ENCODE measurements at places on chromosomes 4 and X.

- no peak for DNase-seq
Observed at GRCh38 chrX:103495786-103496185, 23.5 kb downstream of the RAB40A start.

DNA sequence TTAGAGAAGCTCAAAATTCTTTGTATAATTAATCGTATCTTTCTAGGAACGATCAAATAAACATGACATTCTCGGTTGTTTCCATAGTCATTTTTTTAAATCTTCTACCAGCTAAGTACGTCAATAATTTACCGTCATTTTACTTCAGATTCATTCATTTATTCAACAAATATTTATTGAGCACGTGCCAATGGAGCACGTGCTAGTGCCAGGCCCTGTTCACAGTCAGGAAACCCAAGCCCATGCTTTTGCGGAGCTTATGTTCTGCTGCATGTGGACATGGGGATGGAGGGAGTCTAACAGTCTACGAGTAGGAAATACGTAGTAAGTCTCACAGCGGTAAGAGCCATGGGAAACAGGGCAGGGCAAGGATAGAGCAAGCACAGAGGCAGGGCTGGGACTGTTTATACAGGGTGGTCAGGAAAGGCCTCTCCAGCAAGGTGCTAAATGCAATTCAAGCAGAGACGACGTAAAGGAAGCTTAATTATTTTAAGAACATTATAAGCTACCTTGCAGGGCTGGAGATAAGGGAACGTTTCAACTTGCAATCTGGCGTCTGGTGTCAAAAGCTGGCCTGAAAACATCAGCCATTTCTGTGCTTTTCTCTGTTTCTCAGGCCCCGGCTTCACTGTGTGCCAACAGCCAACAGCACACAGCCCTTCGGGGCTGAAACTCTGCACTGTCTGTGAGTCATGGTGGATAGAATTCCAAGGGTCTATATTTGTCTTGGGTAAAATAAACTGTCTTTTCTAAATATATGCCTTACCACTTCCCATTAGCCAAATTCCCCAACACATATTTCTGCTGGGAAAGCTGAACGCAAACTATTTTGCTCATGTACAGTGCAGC, 517.1 kb upstream of the ZFP42 start:
- DNase-seq, result no peak

DNA sequence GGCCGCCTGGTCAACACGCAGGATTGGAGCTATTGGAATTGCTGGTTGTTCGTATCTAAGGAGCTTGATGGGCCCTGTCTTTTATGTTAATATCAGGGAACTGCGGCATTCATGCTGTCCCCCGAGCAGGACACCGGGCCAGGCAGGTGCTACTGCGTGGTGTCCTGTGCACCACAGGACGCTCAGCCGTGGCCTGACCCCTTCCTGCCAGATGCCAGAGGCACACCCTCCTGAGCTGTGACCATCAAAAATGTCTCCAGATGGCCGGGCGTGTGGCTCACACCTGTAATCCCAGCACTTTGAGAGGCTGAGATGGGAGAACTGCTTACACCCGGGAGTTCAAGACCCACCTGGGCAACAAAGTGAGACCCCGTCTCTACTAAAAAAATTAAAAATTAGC, 32.1 kb downstream of the ABLIM2 start:
- no peak for DNase-seq

DNA sequence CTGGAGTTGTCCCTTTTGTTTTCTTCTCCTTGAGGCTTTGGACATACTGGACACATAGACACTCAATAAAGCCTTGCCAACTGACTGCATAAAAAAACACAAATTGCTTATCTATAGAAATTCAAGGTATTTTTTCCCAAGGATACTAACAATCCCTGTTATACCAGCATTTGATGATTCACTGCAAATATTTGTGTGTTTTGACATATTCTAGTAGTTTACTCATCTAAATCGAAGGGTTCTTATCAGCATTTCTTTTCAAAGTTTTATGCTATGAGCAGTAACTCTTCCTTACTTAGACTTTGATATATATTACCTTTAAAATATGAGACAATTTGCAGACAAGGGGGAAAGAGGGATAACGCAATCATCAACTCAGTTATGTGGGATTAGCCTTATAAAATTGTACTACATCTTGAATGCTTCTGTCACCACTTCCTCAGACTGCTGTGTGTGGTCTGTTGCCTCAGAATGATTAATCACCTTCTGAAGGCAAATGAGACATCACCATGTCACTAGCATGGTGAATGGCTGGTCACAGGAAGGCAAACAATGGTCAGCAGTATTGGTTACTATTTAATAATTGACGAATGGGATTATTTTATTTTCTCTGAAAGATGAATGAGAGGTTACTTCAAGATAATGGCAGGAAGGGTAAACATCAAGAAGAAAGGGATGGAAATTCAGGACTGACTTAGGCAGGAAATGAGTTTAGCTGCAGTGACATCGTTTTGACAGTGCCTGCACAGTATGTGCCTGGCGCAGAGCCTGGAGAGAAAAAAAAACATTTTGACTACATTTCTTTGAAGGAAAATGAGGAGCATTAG, 544.3 kb upstream of the CNKSR2 start:
- no peak for DNase-seq

- no peak for DNase-seq
Observed at GRCh38 chr4:107388736-107389274, 331.2 kb downstream of the PAPSS1 start.

- no peak for DNase-seq
Observed at GRCh38 chr4:36256398-36256891, 12.1 kb upstream of the ARAP2 start.

GRCh38 chrX:26559855-26560254, 343.9 kb downstream of the MAGEB5 start:
- no peak for DNase-seq

DNA sequence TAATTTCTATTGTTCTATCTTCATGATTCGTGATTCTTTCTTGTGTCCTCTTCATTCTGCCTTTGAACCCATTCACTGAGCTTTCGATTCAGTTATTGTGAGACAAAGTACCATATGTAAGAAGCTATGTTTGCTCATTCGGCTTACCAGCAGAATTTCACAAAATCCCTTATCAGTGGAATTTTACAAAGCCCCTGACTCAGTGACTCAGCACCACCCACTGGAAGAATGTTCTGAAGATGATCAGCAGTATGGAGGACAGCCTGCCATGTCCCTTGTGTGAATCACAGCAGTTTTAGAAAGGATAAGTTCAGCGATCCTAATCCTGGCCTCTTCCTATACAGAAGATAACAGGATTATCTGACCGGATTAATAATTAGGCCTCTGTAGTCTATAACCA, 5.8 kb upstream of the UXT start:
- DNase-seq, result no peak

- DNase-seq, result no peak
Observed at GRCh38 chrX:31550158-31550557, 478.3 kb upstream of the FTHL17 start.

GRCh38 chrX:150460063-150460462, 96.9 kb downstream of the MAMLD1 start:
- no peak for DNase-seq

DNA sequence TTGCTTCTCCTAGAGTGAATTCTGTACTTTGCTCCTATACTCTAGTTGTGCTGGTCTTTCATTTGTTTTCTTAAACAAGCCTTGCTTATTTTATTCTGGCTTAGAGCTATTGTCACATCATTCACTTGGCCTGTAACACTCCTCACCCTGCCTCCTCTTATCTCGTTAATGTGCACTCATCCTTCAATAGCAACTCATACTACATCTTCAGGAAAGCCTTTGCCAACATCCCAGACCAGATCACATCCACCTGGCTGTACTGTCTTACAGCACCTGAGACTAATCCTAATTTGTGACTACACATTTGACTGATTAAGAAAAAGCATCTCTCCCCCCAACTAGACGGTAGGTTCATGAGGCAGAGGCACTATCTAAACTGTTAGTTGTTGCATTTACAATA, 80.8 kb downstream of the SLC7A11 start:
- no peak for DNase-seq

GRCh38 chr4:86640469-86640868, 46.4 kb downstream of the PTPN13 start:
- DNase-seq, result no peak

DNA sequence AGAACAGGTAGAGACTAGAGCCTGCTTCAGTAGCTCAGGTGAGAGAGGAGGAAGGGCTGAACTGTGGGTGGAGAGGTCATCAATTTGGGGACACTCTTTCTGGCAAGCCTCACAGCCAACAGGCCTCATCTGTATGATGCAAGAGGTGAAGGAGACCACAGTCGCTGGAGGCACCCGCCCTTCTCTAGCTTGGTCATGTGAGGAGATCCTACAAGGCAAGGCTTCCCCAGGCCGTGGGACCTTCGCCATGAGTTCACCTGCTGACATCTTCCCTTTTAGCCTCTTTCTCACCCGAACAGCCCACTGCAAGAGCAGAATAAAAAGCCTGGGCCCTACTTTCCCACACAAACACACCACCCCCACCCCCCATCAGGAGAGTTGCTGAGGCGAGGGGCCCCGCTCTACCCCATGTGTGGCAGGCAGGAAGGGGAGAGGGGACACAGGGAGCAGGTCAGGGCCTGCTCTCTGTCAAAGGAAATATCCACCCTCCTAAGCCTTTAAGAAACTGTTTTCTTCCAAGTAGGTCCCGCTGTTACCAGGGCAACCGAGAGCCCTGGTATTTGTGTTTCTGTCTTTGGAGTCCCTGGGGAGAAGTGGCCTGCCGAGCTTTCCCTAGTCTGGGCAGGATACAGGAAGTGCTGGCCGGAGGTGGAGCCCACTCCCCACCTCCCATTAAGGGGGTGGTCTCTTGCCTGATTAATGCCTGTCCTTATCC, 8.1 kb downstream of the RTL5 start:
- no peak for DNase-seq

DNA sequence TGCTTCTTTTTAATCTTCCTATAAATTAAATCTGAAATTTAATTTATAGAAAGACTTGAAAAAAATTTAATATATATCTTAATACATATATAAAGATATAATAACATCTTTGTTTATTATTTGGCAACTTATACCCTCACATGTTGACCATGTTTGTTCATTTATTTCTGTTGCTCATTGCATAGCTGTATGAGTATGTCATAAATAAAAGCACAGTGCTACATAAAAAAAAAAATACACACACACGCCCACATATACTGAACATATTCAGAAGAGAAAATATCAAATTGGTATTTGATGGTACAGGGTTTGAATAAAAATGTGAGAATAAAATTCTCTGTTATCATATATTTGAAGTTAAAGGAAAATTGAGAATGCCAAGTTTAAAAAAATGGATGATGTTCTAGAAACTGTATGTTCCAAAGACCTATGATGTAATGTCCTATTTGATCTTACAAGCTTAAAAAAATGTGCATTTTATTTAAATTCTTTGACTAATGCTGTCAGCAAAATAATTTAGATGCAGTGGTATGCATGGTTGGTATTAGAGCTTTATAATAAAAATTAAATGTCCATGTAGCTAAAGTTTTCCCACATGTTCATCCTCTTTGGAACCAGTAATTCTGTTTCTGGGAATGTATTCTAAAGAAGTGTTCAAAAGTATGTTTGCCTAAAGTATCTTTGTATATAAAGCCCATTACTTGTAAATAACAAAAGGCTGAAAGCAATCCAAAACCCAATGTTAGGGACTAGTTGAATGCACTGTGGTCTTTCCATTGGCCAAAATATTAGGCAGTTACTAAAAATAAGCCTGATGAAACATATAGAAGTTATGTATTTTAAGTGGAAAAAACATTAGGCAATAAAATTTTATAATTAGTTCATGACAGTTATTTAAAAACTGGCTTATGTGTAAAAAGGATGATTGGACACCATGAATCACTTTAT, 12.9 kb downstream of the TMEM184C start:
- no peak for DNase-seq

DNA sequence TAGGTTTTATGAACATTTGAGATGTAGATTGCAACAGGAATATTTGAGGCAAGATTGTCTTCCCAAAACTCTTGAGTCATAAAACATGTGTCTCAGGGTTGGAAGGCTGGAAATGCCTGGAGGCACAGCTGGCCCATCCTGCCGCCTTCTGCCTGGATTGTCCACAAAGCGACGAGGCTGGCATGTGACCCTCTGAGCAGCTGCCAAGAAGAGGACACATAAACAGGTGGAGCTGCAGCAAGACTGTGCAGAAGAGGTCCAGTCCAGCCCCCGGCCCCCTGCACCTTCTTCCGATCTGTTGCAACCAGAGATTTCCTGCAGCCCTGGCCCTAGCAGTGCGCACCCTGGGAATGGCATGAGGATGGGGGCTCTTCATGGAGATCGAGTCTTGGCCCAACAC, 101.9 kb upstream of the BCOR start:
- DNase-seq, result no peak

DNA sequence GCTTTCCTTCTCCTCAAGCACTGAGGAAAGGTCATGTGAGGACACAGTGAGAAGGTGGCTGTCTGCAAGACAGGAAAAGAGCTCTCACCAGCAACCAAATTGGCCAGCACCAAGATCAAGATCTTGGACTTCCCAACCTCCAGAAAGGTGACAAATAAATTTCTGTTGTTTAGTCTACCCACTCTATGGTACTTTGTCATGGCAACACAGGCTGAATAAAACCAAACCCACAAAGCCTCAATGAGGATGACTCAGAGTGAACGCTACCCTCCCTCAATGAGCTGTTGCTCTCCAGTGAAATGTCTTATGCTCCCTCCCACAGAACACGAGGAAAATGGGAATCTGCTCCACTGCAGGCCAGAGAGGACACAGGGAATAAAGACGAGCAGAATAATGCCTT, 244.1 kb downstream of the RAB28 start:
- DNase-seq, result no peak

GRCh38 chr4:53943345-53944085, 120.9 kb downstream of the CHIC2 start:
- DNase-seq, result no peak

DNA sequence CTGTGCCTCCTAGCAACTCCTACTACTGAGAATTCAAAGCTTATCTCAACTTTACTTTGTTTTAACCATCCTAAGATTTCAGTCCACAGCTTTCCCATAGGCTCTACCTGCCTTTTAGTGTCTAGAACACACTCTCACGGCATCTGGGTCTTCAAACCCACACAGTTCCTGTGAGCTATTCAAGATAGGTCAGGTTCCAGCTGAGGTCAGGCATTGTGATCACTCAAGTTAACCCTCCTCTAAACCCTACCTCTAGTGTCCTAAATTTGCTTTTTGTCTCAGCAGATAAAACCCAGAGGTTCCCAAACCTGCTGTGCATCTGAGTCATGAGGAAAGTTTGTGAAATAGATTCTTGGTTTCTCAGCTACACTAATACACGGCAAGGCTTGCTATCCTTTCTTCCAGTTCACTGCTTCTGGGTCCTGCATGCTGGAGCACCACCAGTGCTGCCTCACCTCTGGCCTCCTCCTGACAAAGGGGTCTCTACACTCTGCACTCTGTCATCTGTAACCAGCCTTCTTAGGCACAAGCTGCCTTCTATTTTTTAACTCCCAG, 324.6 kb upstream of the MAGEB2 start:
- no peak for DNase-seq
